ENCODE measurements at places on chromosomes 12 and 14. TPM values are rescaled to one million over a fixed set of nuclear protein-coding genes. Genes with fewer than 3 reads are reported as not detected.

The AQP6 gene
- not detected for total RNA-seq

The NTF3 gene
- total RNA-seq: 2.0 TPM

The PUS7L gene
- total RNA-seq: 3.2 TPM

The CLEC4A gene
- 2.5 TPM for total RNA-seq

The P3H3 gene
- 8.8 TPM for total RNA-seq

The KRT82 gene
- total RNA-seq: not detected

The ACOT6 gene
- not detected for total RNA-seq

The CLEC2A gene
- 66.5 TPM for total RNA-seq

The COL2A1 gene
- total RNA-seq: not detected

The KCNC2 gene
- 0.10 TPM for total RNA-seq

The FAM181A gene
- not detected for total RNA-seq

GRCh38 chr12:29562110-29562804 lies 64.8 kb upstream of the OVCH1 start:
- no peak for DNase-seq

- DNase-seq: no peak
Measured at GRCh38 chr12:6340745-6341416, 995 bp downstream of the TNFRSF1A start.

GRCh38 chr12:25213338-25213737 lies 18.3 kb downstream of the ETFRF1 start:
- no peak for DNase-seq

- DNase-seq: no peak
Measured at GRCh38 chr12:16884056-16884455, 278.1 kb upstream of the LMO3 start.

- no peak for DNase-seq
Measured at GRCh38 chr12:67348683-67349082, 79.5 kb downstream of the CAND1 start.

DNA sequence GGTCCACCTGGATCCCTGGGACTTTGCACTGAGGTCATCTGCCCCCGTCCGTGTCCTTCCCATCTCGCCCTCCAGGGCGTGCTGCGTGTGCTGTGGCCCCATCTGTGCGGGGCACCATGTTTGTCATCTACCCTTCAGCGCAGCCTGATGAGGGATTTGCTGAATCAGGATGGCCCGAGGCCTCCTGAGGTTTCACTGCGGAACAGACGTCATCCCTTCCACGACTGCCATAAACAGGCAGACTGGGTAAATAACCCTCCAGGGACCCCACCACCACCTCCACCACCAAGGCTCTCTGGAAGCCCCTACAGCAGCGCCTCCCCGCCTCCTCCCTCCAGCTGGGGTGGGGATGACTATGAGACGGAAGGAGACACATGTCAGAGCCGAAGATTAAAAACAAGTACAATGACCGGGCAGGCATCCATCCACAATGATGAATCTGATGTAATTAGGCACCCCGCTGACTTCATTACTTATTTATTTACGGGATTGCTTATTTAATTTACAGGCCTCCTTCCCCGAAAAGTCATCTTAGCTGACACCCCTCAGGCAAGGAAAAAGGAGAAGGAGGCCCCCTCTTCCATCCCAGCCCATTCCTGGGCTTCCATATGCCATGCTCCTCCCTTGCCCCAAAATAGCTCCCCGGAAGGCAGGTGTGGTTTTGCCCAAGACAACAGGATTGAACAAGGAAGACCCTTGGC lies 39.4 kb downstream of the NCOR2 start:
- DNase-seq: no peak

GRCh38 chr12:122185494-122186082 lies 2.7 kb downstream of the LRRC43 start:
- no peak for DNase-seq

- DNase-seq: no peak
Measured at GRCh38 chr12:124418791-124419190, 123.9 kb downstream of the RFLNA start.

- no peak for DNase-seq
Measured at GRCh38 chr12:2222691-2223090, 169.9 kb downstream of the CACNA1C start.

- DNase-seq: no peak
Measured at GRCh38 chr12:75270157-75270556, 60.0 kb downstream of the CAPS2 start.

DNA sequence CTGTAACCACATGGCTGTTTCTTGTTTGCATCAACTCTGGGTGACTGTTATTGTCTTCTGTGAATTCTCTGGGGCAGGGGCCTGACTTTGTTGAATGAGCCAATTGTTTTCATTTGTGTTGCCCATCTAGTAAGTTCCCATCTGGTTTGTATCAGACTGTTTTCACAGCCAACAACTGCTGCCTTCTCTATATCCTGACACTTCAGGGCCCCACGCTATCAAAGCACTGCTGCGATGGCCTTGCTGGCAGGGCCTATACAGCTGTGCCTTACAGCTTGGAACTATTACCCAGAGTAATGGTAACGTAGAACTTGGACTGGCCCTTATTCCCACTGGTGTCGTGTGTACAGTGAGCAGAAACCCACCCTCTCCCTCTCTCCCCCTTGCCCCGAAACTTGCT lies 104.3 kb upstream of the DACT1 start:
- no peak for DNase-seq

GRCh38 chr14:71933001-71933587 lies 865 bp downstream of the RGS6 start:
- DNase-seq: no peak

- no peak for DNase-seq
Measured at GRCh38 chr14:55458800-55459515, 18.5 kb upstream of the TBPL2 start.

- DNase-seq: no peak
Measured at GRCh38 chr14:68099495-68100045, 280.0 kb downstream of the RAD51B start.

- DNase-seq: no peak
Measured at GRCh38 chr14:97198813-97199212, 401.6 kb downstream of the VRK1 start.

DNA sequence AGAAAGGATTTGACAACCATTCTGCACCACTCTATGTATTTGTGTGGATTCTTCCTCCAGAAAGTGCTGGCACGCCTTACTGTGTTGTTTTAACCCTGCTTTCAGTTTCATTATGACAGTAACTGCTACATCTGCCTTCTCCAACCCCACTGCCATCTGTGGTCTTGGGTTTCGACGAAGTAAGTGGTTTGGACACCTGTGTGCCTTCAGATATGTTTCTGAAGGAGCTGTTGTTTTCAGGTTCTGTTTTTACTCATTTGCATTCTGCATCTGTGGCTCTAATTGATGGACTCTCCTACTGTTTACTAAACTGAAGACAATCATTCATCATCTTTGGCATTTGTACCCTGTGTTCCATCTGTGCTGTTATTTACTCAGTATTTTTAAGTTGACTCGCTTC lies 4.1 kb downstream of the TSHR start:
- DNase-seq: no peak

- no peak for DNase-seq
Measured at GRCh38 chr14:89899917-89900663, 54.4 kb downstream of the EFCAB11 start.

GRCh38 chr14:92439537-92440344 lies 73.8 kb upstream of the RIN3 start:
- DNase-seq: no peak

DNA sequence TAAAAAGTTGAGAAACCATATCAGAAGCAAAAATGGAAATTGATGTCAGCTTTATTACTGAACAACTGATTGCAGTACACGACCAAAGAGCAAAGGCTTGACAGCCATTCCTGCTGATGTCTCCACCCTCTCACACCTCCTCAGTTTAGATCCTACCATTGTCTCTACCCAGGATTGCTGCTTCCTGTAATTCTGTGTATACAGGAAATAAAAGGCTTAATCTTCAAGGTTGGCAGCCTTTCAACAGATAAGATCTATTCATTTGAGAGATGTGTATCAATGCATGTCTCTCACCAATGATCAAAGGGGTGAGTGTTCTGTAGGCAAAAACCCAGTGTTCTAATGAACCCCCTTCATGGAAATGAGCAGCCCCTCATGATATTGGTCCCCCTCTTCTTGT lies 27.0 kb downstream of the SLCO1C1 start:
- no peak for DNase-seq

- no peak for DNase-seq
Measured at GRCh38 chr12:20624718-20625117, 70.4 kb upstream of the SLCO1C1 start.

DNA sequence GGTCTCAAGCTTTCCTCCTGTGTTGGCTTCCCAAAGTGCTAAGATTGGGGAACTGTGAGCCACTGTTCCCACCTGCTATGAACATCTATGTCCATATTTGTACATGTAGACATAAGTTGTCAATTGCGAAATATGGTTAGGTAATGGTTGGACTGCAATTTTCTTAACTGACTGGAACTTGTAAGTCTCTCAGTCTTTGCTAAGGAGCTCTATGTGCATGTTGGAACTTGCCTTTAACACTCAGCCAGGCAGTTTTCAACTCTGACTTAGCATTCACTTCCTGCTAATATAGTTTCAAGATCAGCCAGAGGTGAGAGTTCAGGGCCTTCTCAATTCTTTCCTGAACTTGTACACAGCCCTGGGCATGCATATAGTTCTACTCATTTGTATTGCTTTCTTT lies 44.5 kb upstream of the EEA1 start:
- no peak for DNase-seq

DNA sequence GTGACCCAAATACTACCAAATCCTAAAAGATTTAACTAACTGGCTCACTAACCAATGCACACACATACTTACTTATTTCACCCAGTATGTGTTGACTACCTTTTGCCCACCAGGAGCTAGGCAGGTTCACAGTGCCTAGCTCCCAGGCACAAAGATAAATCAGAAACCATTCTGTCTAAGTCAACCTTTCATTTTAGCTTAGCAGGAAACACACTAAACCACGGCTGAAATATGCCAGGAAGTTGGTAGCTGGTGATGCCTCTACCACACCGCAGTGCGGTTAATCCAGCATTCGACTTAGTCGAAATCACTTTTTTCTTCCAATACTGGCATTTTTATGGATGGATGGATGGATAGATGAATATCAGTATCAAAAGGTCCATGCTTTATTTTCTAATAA lies 597.7 kb downstream of the DIO2 start:
- DNase-seq: no peak

GRCh38 chr14:63454863-63455622 lies 88.1 kb downstream of the PPP2R5E start:
- no peak for DNase-seq

- DNase-seq: no peak
Measured at GRCh38 chr12:31736472-31736871, 7.7 kb upstream of the AMN1 start.

DNA sequence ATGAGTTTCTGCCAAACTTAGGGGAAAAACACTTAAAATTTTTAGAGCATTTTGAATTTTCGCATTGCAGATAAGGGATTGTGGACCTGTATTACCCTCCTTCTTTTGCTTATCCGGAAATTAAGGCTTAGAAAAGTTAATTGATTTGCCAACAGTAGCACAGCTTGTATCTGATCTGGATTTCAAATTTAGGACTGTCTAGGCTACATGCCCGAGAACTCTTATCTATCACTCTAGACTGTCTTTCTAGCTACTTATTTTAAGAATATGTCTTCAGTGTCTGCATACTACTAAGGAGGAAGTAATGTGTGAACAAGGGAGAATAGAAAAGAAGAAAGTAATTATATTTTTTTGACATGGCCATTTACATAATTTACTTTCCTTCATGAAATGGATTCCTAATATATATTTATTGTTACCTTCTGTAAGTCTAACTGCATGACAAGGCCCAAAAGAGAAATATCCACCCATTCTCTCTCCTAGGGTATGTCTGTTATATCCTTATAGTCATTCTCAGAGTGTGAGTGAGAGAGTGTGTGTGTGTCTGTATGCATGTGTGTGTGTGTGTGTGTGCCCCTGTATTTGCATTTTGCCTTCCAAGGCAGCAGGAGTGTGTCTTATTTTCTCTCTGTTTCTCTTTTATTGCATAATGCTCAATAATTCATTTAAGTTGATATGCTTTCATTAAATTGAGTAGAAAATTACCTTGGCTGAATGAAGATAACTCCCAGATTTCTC lies 132.1 kb downstream of the SLC5A8 start:
- DNase-seq: no peak

DNA sequence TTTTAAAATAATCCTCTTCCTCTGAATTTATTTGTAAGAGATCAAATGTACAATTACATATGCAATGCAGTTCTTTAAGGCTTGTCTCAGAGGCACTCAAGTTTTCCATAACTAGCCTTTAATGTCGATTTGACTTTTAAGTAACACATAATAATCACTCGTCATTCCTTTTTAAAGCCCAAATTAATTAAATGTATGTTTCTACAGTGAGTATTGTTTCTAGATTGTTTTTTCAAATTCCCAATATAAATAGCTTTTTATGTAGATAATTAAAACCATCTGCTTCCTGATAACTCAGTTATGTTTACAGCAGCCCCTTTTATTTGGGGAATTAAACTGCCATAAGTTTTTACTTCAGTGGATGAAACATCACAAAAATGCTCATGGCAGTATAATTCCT lies 185.1 kb downstream of the ETNK1 start:
- DNase-seq: no peak
